ENCODE measurements at places on chromosomes 6 and 20.

- no peak for DNase-seq
These were observed 26.9 kb upstream of the STX11 start for GRCh38 chr6:144123421-144123820.

GRCh38 chr6:166005944-166006899, 161.4 kb downstream of the TBXT start:
- DNase-seq: no peak

GRCh38 chr6:38269461-38270172, 370.1 kb downstream of the BTBD9 start:
- no peak for DNase-seq

DNA sequence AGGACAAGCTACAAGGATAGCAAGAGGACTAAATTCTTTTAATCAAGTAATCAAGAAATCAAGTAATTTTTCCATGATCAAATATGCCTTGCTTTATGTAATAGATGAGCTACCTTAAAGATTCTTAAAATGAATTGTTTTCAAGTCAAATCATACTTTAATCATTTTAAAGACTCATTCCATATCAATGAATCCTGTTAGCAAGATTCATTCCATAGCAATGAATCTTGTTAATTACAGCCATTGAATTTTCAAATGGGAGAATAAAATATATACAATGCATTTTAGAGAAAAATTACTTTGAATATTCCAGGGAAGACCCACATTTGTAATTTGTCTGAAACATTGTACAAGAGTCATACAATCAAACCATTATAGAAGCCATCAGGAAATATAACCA, 145.7 kb downstream of the RFX6 start:
- no peak for DNase-seq

DNA sequence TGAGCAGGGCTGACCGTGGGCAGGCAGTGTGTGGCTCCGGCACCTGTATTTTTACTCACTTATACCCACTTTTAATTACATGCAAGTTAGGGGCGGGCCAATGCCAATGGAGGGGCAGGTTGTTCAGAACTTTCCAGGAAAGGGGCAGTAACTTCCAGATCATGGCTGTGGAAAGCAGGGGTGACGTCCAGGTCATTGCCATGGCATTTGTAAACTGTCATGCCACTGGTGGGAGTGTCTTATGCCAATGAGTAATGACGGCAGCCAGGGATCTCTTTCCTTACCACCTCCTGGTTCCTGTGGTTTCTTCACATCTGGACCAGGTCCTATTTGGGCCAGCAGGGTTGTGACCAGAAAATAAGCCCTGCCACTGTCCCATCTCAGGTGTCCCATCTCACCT, 258.7 kb downstream of the THBS2 start:
- DNase-seq: no peak
